Stimulated activated effector memory CD8-positive, alpha-beta T cell treated with anti-CD3 and anti-CD28 coated beads, Interleukin-12 subunit alpha, Interleukin-12 subunit beta, amount 100 ng/mL, for 72 hours (primary cell): ENCODE measurements at places on chromosomes 12 and 14.

GRCh38 chr12:11307143-11307542 is 3.1 kb downstream of the PRB4 start:
- no peak for DNase-seq

DNA sequence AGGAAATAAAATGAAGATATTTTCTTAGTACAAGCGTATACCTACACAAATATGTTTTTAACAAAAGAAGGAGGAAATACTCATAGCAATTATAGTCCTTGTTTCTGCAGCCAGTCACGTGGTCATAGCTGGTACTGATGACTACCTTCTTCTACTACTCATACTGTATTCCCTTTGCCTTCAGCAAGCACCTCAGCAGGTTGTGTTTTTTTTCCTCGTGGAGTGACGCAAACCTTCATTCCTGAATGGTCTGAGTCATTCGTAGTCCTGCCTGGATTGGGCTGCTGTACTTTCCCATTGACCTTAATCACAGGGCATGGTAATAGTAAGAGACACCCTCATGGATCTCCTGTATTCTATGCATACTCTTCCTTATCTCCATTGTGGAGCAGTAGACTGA is 25.7 kb upstream of the SLC16A7 start:
- DNase-seq = no peak

DNA sequence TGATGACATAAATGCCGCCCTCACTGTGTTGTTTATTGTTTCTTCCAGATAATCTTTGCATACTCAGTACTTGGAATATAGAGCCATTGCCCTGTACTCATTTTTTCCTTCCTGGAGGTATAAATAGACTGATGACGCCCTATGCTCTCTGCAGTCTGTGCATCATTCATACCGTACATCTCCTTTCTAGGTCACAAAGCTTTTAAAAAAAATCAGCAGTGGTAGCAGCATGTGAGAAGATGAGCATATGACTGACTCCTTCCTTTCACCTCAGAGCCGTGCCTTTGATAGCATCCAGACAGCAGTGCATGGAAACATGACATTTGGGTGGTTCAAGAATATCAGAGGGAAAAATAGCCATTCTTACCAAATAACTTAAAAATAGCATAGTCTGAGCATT is 77.3 kb downstream of the PDE3A start:
- no peak for DNase-seq

DNA sequence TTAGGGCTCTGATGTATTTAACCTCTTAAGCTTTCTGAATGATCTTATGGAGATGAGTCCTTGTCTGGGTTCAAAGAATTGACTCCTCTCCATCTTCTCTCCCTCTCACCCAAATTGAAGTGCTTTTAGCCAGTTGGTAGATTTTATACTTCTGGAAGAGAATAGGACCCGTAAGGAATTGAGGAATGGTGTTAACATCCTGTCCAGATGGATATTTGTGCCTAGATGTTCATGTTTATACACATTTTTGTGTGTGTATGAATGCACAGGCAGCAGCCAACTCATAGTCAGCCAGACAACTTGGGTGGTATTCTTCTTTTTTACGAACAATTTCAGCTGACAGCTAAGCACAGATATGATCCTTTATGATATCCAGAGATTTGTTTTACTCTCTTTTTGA is 449.6 kb upstream of the RGS6 start:
- DNase-seq = no peak

- no peak for DNase-seq
Measured at GRCh38 chr14:86955771-86956354, 1037.1 kb downstream of the GALC start.

DNA sequence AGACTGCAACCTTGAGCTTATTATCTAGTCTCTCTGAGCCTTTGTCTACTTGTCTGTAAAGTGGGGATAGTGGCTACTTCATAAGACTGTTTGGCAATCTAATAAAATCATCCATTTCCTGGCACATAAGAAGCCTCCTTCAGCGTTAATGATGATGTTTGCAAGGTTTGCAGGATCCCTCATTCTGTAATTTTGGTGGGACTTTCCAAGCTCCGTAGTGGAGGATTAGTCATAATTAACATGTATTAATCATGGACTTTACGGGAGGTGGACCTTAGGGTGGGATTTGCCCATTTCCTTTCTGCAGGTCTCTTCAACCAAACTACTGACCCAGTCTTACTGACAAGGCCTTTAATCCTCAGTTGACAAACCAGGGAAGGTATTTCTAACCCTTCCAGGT is 66.2 kb downstream of the NTF3 start:
- no peak for DNase-seq

- no peak for DNase-seq
Measured at GRCh38 chr12:59484575-59484974, 111.3 kb upstream of the SLC16A7 start.

GRCh38 chr14:53055003-53055402 is 98.1 kb downstream of the DDHD1 start:
- no peak for DNase-seq

- DNase-seq = no peak
Measured at GRCh38 chr12:70258605-70259403, 15.6 kb downstream of the CNOT2 start.

DNA sequence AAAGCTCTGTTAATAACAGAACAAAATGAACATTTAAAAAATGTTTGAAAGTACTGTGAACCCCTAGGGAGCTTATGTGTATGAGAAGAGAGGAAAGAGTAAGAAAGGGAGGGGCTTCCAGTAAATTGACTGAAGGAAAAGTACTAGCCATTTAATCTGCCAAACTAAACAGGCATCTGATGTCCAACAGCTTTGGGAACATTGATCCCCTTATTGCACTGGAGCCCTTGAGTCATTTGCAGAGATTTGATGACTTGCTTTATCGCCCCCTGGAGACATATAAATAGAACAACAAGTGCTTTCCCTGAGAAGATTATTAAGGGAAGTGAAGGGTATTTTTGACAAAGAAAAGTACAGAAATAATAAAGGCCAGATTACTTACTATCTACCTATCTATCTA is 319.3 kb upstream of the NOVA1 start:
- no peak for DNase-seq

DNA sequence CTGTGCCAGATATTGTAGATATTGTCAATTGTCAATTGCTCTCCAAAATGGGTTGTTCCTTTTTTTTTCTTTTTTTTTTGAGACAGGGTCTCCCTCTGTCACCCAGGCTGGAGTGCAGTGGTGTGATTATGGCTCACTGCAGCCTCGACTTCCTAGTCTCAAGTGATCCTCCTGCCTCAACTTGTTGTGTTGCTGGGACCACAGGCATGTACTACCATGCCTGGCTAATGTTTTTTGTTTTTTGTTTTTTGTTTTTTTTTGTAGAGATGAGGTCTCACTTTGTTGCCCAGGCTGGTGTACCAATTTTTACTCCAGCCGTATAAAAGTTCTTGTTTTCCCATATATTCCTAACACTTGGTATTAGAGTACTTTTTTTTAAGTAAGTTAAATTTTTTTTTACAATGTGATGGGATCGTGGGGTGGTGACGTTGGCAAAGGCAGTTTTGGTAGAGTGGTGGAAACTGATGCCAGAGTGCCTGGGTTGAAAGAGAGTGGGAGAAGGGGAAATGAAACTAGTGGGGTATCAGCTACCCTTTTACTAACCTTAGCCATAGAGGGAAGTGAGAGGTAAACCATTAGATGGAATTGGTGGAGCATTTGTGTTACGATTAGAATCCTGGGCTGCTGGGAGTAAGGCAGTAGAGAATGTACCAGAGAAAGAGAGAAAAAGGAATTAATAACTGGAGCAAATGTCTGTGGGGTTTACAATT is 33.0 kb upstream of the CFAP54 start:
- no peak for DNase-seq

- DNase-seq = no peak
Measured at GRCh38 chr14:42556551-42556950, 949.9 kb downstream of the LRFN5 start.

- DNase-seq = no peak
Measured at GRCh38 chr14:29475641-29476040, 452.0 kb downstream of the PRKD1 start.

GRCh38 chr12:68158432-68158831 is 1.1 kb downstream of the IFNG start:
- DNase-seq = no peak

GRCh38 chr12:9027161-9028059 is 38.1 kb downstream of the KLRG1 start:
- DNase-seq = peak; percentile 57

DNA sequence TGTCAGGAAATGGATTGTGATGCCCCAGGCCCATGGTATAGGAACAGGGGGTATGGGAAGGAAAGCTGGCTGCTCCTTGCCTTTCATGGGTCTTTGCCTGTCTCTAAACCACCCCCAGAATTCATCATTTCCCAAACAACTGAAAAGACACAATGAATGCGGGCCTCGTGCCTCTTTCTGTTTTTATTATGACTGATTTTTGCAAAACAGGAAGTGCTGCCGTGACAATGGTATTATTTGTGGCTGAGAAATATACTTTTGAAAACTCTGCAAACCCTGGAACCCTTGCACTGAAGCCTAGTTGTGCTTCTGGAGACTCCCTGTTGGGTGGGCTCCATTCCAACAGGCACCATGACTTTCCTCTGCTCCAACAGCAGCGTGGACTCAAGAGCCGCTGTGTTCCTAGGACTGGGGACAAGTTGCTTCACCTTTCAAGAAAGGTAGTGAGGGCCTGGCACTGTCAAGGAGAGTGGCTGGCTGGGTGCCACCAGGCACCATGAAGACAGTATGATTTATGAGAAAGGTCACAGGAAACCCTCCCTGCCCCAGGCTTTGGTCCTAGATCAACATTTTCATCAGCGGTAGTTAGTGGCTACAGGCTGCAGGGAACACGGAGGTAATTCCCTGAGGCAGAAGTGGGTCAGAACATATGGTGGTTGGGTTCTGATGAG is 4.8 kb upstream of the DGLUCY start:
- DNase-seq = peak; percentile 25

DNA sequence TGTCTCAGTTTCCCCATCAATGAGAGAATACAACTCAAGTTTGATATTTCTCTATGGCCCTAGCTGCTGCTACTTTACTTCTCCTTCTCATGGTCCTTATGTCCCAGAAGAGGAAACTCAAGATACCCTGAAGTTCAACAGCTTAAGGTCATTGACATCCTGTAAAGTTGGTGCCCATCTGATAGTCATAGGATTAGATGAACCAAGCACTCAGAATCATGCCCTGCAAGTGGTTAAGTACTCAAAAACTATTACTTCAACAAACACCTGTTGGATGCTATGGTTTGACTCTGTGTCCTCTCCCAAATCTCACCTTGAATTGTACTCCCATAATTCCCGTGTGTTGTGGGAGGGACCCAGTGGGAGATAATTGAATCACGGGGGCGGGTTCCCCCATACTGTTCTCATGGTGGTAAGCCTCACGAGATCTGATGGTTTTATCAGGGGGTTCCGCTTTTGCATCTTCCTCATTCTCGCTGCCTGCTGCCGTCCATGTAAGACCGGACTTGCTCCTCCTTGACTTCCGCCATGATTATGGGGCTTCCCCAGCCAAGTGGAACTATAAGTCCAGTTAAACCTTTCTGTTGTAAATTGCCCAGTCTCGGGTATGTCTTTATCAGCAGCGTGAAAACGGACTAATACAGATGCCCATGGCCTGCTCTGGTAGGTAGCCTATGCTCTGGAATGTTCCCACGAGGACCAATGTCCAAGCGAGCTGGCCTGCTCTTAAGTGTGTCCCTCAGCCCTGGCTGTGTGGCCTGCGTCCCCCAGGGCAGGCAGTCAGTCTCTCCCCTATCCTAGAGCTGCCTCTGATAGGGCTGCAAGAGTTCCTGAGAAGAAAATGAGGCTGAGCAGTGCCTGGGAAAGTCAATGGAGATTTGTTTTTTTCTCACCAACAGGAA is 18.1 kb downstream of the CAMKK2 start:
- no peak for DNase-seq

GRCh38 chr12:6946033-6946919 is 2.5 kb downstream of the C12orf57 start:
- peak; percentile 76 for DNase-seq

- DNase-seq = no peak
Measured at GRCh38 chr12:50482571-50482970, 22.2 kb upstream of the DIP2B start.

GRCh38 chr14:76933515-76933914 is 95.0 kb downstream of the IRF2BPL start:
- no peak for DNase-seq

GRCh38 chr14:76486251-76486743 is 110.4 kb downstream of the ESRRB start:
- no peak for DNase-seq

DNA sequence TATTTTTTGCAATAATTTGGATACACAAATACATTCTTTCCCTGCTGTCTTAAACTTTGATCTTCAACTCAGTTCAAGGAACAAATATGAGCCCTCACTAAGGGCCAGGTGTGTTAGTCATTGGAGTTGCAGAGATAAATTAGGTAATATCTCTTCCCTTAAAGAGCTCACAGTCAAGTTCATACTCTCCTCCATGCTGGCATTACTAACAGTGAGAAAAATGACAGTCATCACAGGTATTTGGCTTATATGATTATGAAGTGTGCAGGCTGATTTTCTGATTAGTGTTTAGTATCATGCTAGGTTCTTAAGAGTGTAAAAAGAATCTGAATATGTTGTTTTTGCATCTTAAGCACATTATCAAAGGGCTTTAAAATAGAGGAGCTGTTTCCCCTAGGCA is 594.7 kb downstream of the CCER1 start:
- no peak for DNase-seq

GRCh38 chr14:23727566-23728335 is 91.6 kb downstream of the DHRS2 start:
- DNase-seq = no peak

GRCh38 chr14:36652542-36653201 is 9.0 kb upstream of the PAX9 start:
- no peak for DNase-seq

DNA sequence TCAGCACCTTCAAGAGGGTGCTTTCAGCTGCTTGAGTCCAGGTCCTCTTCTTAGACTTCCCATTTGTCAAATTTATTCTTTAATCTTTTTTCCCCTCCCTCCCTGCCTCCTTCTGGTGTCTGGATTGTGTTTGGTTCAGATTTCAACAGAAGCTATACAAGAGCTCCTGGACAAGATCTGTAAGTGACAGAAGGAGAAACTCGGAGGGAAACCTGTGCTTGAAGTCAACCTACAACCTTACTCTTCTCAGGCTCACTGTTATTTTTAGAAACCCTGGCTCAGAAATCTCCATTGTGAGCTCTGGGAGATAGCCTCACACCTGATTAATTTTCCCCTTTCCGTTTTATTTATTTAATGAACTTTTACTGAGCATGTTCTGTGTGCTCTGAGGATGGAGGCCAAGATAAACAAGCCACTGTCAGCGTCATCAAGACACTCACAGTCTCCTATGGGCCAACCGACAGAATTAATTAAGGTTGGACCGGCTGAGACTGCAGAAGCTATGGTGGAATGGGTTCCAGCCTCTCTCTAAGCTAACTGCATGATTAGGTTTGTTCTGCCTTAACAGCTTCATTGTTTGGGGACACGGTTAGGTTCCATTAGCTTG is 13.5 kb downstream of the PDE1B start:
- no peak for DNase-seq
